ENCODE measurements at places on chromosomes 11 and 22. TPM values are rescaled to one million over a fixed set of nuclear protein-coding genes. Genes with fewer than 3 reads are reported as not detected.

GRCh38 chr11:2644844-2645778 is 54.7 kb downstream of the KCNQ1OT1 start:
- H3K4me1 ChIP-seq = no peaks in the 10 kb centered on the region
- no peaks in the 10 kb centered on the region for H3K36me3 ChIP-seq
- H3K4me3 ChIP-seq = no peak overlapping the region
- no peaks in the 10 kb centered on the region for H3K27me3 ChIP-seq
- no peak overlapping the region for H3K27ac ChIP-seq

- no peak overlapping the region for H3K4me3 ChIP-seq
- peak overlapping the region; percentile 33 for H3K27ac ChIP-seq
- H3K27me3 ChIP-seq = no peaks in the 10 kb centered on the region
- H3K4me1 ChIP-seq = peaks cover 39% of the 10 kb centered on the region
- DNase-seq = peak; percentile 73
These were observed 14.7 kb downstream of the TOM1 start for GRCh38 chr22:35314161-35314942.

DNA sequence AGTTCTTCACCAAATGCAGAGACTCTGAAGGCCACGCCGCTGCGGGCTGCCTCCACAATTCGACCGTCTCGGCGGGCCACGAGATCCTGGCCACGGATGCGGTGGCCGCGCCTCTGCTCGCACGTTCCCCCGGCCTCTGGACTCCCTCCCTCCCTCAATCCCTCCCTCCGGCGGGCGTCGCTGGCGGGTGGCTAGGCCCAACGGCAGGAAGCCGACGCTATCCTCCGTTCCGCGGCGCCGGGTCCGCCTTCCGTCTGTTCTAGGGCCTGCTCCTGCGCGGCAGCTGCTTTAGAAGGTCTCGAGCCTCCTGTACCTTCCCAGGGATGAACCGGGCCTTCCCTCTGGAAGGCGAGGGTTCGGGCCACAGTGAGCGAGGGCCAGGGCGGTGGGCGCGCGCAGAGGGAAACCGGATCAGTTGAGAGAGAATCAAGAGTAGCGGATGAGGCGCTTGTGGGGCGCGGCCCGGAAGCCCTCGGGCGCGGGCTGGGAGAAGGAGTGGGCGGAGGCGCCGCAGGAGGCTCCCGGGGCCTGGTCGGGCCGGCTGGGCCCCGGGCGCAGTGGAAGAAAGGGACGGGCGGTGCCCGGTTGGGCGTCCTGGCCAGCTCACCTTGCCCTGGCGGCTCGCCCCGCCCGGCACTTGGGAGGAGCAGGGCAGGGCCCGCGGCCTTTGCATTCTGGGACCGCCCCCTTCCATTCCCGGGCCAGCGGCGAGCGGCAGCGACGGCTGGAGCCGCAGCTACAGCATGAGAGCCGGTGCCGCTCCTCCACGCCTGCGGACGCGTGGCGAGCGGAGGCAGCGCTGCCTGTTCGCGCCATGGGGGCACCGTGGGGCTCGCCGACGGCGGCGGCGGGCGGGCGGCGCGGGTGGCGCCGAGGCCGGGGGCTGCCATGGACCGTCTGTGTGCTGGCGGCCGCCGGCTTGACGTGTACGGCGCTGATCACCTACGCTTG is at the start of gene FUT4:
Gene FUT4 (plus strand): TSS at position 227 of the 951 bp plus-strand sequence. CDS start 213 bp downstream, at position 440.
- H3K4me3 ChIP-seq = peak within 1 kb of the TSS; percentile 61
- no peaks in the 10 kb centered on the region for H3K4me1 ChIP-seq
- no peaks in the 10 kb centered on the region for H3K27me3 ChIP-seq

DNA sequence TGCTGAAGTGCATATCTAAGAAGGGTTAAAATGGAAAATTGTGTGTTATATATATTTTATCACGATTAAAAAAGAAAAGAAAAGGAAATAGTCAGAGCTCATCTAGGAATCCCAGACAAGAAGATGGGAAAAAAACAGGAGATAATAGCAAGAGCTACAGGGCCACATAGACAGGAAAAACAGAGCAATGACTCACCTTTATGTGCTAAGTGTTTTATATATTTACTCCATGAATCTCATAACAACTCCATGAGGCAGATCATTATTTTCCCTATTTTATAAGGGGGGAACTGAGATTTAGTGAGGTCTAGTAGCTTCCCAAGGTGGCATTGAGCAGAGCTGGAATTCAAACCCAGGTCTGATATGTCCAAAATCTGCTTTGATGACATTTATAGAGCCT is 18.1 kb upstream of the ELF5 start:
- no peak overlapping the region for H3K27ac ChIP-seq
- no peak overlapping the region for H3K4me3 ChIP-seq
- no peaks in the 10 kb centered on the region for H3K4me1 ChIP-seq
- no peak for DNase-seq
- H3K36me3 ChIP-seq = no peaks in the 10 kb centered on the region

DNA sequence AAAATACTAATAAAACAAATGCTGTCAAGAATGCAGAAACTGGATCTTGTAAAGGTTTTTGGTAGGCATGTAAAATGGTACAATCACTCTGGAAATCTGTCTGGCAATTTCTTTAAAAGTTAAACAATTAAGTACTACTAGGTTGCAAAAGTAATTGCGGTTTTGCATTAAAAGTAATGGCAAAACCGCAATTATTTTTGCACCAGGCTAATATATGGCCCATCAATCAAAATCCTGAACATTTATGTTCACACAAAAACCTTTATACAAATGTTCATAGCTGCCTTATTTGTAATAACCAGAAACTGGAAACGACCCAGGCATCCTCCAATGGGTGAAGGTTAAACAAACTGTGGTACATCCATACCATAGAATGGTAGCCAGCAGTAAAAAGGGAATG is 24.6 kb upstream of the ZDHHC13 start:
- H3K4me1 ChIP-seq = no peaks in the 10 kb centered on the region
- DNase-seq = no peak
- no peaks in the 10 kb centered on the region for H3K27me3 ChIP-seq
- no peak overlapping the region for H3K27ac ChIP-seq

DNA sequence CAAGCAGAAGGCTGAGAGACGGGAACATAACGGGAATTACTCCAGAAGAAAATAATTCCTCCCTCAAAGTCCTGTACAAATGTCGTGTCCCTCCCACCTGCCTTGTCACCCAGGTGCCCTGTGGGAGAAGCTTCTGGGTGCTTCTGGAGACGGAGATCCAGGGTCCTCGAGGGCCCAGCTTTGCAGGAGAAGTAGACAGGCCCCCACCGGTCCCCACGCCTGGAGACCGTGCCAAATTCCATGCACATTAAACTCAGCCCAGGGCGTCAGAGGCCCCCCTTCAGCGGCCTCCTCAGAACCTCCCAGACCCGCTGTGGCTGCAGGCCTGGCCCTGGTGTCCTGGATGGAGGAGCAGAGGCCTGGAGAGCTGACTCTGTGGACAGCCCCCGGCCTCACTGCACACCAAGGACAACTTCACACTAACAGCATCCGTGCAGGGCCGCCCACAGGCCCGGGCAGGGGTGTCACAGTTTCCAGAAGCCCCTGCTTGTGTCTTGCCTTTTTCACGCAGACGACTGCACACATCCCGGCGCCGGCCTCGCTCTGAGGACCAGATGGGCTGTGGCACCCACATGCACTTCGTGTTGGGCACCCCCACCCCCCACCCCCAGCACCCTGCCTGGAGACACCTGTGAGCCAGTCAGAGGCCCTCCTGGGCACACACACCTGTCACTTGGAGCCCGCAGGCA is 734.3 kb downstream of the BRD1 start:
- no peaks in the 10 kb centered on the region for H3K27me3 ChIP-seq
- DNase-seq = no peak

DNA sequence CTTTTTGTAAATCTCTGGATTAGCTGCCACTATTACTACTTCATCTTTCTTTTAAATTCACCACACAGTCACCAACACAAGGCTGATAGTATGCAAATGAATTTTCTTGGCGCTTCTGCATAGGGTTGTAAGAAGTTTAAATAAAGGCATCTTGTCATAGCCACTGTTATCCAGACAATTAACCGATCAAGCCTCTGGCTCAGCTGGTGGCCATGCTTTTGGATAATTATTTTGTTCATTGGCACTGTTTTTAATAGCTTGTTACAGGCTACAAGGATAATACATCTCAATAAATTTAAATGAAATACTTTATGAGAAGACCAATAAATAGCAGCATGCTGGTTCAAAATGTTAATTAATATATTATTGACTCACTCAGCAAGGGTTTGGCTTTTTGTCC is 1261.0 kb downstream of the FAM181B start:
- DNase-seq = no peak
- no peaks in the 10 kb centered on the region for H3K36me3 ChIP-seq
- H3K4me1 ChIP-seq = no peaks in the 10 kb centered on the region
- no peak overlapping the region for H3K4me3 ChIP-seq

MFNG gene
- 10.7 TPM for total RNA-seq

C11orf16 gene
- not detected for total RNA-seq

OLFML1 gene
- total RNA-seq = 4.5 TPM

CTSW gene
- 1.2 TPM for total RNA-seq

MMP11 gene
- total RNA-seq = 4.5 TPM

APOBEC3B gene
- 9.3 TPM for total RNA-seq

Measured in colonic mucosa (tissue), 4 donors.